ENCODE measurements at places on chromosomes 3 and 15.

- no peak for DNase-seq
Measured at GRCh38 chr15:38707802-38708671, 143.4 kb upstream of the RASGRP1 start.

GRCh38 chr3:34683851-34684250 lies 885.4 kb downstream of the PDCD6IP start:
- no peak for DNase-seq

GRCh38 chr3:187015903-187016638 lies 85.7 kb downstream of the ST6GAL1 start:
- no peak for DNase-seq

DNA sequence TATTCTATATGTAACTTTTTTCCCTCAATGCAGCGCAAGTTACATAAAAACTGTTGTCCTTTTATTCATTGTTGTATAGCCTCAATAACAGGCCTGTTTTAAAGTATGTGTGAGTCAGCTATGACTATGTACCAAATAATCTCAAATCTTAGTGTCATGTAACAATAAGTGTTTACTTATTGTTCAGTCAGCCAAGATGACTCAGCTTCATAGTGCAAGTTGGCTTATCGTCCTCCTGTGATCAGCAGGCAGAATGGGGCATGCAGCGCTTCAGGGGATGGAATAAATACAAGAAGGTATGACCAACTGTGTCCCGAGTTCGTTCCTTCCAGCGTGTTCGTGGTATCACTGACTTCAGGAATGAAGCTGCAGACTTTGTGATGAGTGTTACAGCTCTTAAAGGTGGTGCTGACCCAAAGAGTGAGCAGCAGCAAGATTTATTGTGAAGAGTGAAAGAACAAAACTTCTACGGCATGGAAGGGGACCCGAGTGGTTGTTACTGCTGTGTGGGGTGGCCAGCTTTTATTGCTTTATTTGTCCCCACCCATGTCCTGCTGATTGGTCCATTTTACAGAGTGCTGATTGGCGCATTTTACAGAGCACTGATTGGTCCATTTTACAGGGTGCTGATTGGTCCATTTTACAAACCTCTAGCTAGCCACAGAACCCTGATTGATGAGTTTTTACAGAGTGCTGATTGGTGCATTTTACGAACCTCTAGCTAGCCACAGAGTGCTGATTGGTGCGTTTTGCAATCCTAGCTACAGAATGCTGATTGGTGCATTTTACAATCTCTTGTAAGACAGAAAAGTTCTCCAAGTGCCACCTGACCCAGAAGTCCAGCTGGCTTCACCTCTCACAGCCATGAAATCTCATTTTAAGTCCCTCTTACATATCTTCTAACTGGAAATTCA lies 1016.0 kb downstream of the MCTP2 start:
- no peak for DNase-seq

- DNase-seq, result no peak
Measured at GRCh38 chr15:41013691-41014414, 60.6 kb downstream of the CHAC1 start.

- no peak for DNase-seq
Measured at GRCh38 chr15:31101262-31102038, at the start of gene TRPM1. TRPM1 (minus strand) TSS chr15:31101725; CDS start chr15:31081355, 20,370 bp downstream.

DNA sequence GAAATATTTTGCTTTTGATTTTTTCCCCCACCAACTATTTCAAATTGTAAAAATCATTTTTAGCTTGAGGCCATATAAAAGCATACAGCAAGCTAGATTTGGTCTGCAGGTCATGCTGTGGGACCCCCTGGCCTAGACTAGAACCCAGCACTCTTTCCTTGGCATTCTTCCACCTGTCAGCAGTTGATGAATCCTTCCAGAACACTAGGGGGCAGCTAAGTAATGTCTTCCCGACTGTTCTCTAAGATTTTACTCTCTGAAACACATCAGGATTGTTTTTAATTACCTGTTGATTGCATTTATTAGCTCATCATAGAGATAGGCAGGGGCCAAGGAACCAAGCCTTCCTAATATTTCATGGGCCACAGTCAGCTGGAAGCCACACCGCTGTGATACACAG lies 174.5 kb downstream of the CACNA1D start:
- DNase-seq, result no peak

DNA sequence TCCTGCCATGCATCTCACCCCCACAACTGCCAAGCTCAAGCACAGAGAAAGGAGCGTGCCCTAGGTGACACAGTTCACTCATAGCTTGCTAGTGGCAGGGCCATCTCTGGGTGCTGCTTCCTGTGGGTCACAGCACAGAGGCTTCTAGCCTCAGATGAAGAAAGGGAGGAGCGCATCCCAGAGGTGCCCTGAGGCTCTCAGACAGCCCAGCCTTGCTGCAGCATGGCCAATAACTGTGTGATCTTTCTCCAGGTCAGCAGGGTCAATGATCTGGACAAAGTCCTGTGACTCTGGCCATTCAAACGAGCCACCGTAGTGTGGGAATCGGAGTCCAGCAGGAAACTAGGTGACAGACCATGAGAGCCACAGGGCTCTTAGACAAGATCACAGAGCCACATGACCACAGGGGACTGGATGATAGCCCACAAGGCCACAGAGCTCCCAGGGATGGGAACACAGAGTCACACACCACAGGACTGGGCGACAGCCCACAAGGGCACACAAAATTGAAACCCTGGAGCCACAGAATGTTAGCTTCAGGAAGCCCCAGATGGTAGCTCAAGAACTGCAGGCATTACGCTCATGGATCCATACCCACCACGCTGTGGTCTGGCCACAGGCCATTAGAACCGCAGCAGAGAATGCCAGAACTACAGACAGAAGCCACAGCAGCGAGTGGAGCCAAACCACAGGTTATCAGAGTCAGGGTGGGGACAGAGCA lies 25.9 kb upstream of the GRIP2 start:
- no peak for DNase-seq

GRCh38 chr15:48802257-48802656 lies 8.6 kb downstream of the CEP152 start:
- no peak for DNase-seq

DNA sequence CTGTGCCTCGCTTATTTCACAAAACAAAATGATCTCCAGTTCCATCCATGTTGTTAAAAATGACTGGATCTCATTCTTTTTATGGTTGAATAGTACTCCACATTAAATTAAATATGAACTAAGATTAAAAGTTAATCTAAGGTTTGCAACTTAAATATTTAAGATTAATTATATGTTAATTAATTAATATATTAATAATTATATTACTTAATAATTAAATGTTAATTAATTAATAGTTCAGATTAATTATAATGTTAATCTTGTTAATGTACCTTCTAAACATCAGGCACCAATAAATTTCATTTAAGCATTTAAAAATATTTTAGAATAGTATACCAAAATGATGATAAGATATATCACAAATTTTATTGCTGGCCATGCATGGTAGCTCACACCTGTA lies 971.9 kb downstream of the CADM2 start:
- DNase-seq, result no peak

GRCh38 chr3:155426524-155427230 lies 133.2 kb upstream of the STRIT1 start:
- DNase-seq, result no peak

- DNase-seq, result no peak
Measured at GRCh38 chr15:66167854-66168253, 85.7 kb downstream of the MEGF11 start.

DNA sequence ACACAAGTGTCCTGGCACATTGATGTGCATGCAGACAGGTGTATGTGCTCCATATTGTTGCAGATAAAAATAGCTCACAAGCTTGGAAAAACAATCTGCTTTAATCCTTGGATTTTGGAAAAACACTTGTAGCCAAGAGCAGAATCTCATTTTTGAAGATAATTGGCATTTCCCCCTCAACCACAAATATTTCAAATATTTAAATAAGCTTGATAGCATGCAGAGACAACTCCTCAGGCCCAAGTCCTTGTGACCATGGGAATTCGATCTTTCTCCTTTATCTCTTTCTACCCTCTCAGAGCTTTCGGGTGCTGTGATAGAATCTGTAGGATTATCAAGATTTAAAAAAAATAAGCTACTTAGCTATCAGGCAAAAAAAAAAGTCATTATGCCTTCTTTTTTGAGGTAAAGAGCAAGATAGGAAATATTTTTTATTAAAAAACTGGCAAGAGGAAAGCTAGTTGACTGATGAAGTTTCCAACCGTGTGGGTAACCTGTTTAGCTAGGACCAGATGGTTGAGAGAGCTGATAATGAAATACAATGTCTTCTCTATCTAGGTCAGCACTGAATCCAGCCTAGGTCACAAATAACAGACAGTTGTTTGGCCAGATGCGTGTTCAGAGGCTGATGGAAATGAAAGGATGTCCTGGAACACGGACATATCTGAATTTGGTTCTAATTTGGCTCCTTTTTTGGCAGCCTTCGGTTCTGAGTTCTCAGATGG lies 54.9 kb upstream of the SNRK start:
- no peak for DNase-seq

DNA sequence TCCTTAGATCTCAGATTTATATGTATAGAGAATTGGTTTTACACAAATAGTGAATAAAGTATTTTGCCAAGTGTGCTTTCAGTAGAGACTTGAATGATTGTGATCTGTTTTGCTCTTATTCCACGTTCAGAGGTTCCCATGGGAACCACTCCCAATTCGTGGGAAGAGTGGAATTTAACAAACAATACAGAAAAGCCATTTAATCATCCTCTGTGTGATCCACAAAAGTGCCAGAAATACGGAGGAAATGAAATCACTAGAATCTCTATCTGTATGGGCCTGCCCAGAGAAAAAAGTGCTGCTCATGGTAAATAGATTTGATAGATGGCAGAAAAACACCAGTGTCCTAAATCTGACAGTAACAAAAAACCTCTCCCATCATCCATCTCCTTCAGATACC lies 56.0 kb downstream of the CNTN4 start:
- no peak for DNase-seq

DNA sequence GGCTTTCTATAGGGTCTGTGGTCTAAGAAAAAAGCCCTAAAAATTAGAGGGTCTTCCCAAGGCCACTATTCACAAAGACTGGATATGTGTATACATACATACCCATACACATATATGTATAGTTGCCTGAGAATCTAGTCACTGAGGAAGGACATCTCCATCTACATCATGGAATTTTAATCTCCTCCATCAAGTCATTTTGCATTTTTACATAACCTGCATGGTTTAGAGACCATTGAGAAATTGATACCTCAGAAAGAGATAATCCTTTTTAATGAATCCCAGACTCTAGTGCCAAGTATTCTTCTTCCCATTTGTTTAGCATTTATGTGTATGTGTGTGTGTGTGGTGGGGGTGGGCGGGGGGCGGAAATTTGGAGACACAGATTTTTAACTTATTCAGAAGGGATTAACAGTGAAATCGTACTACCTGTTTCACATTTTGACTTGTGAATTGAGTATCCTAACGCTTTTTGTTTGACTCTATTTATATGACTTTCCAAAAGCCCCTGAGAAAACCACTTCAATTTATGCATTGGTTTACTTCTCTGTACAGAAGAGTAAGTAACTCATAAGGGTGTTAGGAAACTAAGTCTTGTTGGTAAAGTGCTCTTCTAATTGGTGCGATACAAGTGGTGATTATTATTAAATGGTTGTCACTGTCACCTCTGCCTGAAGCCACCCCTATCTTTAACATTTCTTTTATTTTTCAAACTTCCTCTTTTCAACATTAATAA lies 166.9 kb downstream of the MEIS2 start:
- DNase-seq, result no peak

GRCh38 chr15:91238644-91239425 lies 138.8 kb downstream of the SV2B start:
- no peak for DNase-seq

DNA sequence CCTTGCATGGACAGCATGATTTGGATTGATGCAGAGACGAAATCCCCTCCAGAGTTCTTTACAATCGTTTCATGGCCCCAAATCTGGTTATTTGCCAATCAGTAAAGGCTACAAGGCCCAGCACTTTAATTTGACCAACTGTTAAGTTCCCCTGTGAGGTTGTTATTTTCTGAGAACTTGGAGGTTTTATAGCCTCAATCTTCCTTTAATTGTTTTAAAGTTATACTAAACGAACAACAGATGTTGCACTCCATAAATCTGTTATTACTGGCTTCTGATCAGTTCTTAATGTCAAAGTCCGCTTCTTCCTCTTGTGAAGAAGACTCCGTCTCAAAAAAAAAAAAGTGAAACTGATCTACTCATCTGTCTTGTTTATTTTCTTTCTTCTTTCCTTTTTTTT lies 30.8 kb downstream of the LARP6 start:
- no peak for DNase-seq

- no peak for DNase-seq
Measured at GRCh38 chr3:186815435-186815834, 9.2 kb upstream of the RFC4 start.

- no peak for DNase-seq
Measured at GRCh38 chr3:186782542-186783057, 777 bp upstream of the EIF4A2 start.

DNA sequence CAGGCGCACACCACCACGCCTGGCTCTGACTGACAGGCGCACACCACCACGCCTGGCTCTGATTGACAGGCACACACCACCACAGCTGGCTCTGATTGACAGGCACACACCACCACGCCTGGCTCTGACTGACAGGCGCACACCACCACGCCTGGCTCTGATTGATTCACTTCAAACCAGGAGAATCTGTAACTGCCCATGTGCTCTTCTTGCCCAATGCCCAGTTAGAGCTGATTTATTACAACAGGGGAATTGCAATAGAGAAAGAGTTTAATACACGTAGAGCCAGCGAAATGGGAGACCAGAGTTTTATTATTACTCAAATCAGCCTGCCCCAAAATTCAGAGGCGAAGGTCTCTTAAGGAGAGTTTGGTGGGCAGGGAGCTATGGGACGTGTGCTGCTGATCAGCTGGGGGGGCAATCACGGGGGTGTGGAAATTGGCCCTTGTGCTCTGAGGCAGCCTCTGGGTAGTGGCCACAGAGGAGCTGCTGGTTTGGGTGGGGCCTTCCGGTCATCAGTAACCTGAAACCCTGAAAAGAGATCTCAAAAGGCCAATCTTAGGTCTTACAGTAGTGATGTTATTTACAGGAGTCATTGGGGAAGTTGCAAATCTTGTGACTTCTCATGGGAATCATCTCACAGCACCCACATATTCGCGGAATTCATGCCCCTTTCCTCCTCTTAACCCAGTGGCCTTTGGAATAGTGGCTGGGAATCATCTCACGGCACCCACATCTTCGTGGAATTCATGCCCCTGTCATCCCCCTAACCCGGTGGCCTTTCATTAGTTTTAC lies 63.8 kb upstream of the TFRC start:
- no peak for DNase-seq

DNA sequence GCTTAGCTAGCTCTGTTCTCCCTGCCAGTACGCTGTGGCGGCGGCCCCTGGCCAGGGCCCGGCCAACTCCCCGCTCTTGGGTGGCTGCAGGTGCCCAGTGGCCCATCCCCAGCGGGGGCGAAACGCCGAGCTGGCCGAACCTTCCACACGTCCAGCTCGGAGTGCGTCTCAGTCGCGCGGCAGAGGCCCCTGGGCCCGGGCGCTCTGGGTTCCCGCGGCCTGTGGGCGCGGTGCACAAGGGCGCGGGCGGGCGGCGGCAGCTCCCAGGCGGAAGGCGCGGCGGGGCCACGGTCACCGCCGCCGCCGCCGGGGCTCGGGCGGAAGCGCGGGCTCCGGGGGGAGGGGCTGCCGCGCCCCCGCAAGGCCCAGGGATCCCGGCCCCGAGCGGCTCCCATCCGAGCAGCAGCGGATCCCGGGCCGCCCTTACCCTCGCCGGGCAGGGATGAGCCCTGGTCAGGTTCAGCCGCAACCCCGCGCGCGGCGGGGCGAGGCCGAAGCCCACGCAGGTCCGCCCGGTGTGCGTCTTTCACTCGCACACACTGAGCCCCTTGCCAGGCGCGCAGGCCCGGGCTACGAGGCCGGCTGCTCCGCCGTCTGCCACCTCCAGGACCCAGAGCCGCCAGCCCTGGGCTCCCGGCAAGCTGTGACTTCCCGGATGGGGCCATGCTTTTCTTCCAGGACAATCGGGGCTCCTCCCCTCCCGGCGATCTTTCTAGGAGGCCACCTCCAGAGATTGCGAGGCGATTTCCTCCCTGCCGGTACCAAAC lies 54.2 kb downstream of the CCDC54 start:
- no peak for DNase-seq

Data from stimulated activated CD8-positive, alpha-beta memory T cell treated with anti-CD3 and anti-CD28 coated beads, Interleukin-7, amount 100 ng/mL, for 4 hours (primary cell).